ENCODE measurements at places on chromosomes 13 and 19.
A peak's percentile ranks its signal among the peaks of the same experiment; 100 is the strongest.

DNA sequence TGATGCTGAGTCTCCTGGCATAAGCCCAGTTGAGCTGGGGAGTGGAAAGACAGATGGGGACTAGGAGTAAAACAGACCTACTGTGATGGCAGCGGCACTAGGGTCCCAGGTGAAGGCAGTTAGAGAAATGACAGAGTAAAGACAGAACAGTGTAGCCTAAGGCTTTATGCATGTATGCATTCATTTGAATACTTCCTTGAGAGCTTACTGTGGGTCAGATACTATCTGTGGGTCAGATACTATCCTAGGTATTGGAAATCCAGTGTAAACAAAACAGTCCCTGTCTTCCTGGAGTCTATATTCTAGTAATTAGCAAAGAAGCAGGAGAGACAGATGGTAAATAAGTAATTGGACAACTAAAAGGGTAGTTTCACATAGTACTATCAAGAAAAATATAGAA is 73.7 kb upstream of the LRCH1 start:
- no peak for DNase-seq

- DNase-seq: no peak
Observed at GRCh38 chr19:39251846-39252245, 3.2 kb upstream of the IFNL4 start.

- no peak for DNase-seq
Observed at GRCh38 chr13:113540523-113540922, 44.0 kb upstream of the TFDP1 start.

- no peak for DNase-seq
Observed at GRCh38 chr19:46962030-46962570, 57.5 kb upstream of the NPAS1 start.

DNA sequence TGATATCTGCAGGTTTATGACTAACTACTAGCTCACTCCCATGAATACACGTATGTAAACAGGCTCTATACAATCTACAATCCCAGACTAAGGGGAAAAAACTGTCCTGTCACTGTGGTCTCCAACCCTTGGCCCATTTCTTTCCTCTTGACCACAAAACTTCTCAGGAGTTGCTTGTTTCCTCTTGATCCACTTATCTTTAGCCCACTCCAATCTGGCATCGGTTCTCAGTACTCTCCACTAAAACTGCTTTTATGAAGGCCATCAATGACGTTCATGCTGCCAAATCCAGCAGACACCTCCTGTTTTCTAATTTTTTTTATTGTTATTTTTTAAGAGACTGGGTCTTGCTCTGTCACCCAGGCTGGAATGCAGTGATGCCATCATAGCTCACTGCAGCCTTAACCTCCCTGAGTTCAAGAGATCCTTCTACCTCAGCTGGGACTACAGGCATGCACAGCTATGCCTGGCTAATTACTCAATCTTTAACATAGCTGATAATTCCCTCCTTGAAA is 31.9 kb upstream of the USPL1 start:
- no peak for DNase-seq

DNA sequence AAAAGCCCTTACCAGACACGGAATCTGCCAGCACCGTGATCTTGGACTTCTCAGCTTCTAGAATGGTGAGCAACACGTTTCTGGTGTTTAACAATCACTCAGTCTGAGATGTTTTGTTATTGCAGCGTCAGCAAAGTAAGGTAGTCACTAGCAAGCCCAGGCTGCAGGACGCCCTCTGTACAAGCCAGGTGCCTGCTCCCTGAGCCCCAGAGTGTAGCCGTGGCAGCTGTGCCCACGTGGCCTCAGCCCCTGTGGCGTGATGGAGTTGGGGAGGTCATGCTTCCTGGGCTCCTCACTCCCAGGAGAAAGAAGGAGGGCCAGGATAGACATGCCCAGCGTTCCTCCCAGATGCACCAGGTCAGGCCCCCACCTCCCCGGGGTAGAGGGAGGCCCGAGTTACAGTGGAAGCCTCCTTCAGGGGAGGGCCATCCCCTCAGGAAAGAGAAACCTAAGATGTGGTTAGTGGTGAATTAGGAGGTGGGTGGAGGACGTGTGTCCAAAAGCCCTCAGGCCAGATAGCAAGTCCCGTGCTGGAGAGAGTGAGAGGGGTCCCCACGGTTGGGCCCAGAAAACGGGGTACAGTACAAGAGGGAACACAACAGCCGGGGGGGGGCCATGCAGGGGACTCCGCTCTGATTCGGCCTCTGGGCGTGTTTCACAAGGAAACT is 169.6 kb upstream of the SOX1 start:
- DNase-seq: no peak

- DNase-seq: no peak
Observed at GRCh38 chr19:15394426-15394825, 14.8 kb upstream of the AKAP8 start.

DNA sequence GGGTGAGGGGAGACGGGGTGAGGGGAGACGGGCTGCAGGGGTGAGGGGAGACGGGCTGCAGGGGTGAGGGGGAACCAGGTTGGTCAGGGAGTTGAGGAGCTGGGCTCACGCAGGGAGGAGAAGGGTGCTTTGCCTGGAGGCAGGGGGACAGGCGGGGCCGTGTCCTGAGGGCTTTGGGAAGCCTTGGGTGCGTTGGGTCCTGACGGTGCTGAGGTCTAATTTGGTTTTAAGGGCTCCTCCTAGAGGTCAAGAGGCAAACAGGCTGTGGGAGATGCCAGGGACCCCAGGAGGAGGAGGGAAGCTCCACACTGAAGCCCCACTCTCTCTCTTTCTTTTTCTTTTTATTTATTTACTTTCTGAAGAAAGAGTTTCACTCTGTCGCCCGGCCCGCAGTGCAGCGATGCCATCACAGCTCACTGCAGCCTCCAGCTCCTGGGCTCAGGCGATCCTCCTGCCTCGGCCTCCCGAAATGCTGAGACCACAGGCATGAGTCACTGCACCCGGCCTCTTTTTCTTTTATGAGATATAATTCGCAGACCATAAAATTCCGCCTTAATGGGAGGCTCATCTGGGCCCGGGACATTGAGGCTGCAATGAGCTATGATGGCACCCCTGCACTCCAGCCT is 9.3 kb upstream of the MISP start:
- no peak for DNase-seq

DNA sequence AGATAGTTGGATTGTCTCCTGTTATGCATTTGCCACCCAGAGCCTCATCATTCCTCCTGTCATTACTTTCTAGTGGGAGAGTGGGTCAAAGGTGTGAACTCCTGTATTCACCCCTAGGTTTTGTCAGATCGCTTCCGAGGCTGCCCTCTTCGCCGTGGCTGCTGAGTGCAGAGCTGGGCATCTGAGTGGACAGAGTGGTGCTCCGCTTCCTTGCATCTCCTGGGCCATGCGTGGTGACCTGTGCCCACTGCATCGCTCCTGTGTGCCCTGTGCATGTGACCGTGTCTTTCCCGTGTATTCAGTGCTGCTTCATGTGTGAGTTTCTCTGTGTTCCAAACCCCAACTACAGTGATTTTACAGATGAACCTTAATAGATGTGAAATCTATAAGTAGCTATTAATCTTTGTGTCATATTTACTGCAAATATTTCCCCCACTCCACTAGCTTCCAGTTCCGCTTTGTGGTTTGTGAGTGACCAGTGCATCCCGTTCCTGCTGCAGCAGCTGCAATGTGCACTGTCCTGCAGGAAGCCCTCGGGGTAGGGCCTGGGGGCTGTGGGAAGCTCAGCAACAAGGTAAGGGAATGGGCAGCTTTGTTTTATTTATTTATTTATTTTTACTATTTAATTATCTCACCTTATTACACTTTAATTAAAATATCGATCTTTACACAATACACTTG is 53.1 kb downstream of the C13orf46 start:
- no peak for DNase-seq

GRCh38 chr13:95118541-95119324 is 182.5 kb downstream of the ABCC4 start:
- no peak for DNase-seq

DNA sequence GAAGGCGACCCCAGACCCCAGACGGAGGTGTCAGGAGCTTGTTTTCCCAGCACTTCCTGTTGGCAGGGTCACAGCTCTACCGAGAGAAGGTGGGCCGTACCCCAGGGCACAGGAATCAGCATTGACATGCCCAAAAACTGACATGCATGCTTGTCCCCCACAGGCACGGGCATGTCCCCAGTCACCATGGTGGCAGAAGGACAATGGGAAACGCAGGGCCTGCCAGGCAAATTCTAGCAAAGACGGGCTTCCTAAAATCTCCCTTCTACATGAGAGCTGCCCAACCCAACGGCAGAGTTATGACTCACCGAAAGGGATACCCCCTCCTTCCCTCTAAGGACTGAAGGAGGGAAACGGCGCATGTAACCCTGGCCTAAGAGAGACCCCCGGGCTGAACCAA is 18.5 kb downstream of the TSHZ3 start:
- no peak for DNase-seq

- no peak for DNase-seq
Observed at GRCh38 chr13:91085127-91085526, 262.4 kb upstream of the MIR17HG start.

- no peak for DNase-seq
Observed at GRCh38 chr13:104355041-104355670, 1288.9 kb upstream of the SLC10A2 start.

GRCh38 chr13:76692346-76692745 is 193.9 kb downstream of the KCTD12 start:
- DNase-seq: no peak

GRCh38 chr19:28487999-28488398 is 725.0 kb downstream of the UQCRFS1 start:
- DNase-seq: no peak

DNA sequence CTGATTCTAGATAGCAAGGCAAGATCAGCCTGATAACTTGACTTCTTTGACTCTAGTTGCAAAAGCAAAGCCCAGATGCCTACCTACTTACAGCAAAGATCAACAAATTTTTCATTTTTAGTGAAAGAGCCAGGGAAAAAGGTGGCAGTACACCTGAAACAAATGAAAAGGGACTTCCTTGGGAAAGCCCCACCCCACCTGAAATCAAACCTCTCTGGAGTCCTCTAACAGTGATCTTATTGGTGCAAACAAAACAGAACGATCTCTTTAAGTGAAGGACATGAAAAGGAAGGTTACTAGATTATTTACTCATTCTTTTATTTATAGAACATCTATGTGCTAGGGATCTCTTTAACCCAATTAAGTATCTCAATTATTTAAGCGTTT is 507 bp upstream of the LCP1 start:
- DNase-seq: no peak

- DNase-seq: peak; percentile 84
Observed at GRCh38 chr19:18436671-18437490, 1.1 kb downstream of the ISYNA1 start.

DNA sequence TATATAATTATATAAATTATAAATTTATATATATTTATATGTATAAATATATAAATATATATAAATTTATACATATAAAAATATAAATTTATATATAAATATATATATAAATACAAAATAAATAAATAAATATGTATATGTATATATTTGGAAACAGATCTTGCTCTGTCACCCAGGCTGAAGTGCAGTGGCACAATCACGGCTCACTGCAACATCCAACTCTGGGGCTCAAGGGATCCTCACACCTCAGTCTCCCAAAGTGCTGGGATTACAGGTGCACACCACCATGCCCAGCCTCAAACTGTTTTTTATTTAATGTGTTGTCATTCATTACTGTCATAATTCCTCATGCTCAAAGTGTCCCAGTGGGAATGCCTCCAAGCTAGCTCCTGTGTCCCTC is 25.2 kb upstream of the PDCD5 start:
- DNase-seq: no peak

GRCh38 chr13:51914137-51914493 is 52.3 kb downstream of the CCDC70 start:
- DNase-seq: no peak

- DNase-seq: no peak
Observed at GRCh38 chr19:2150794-2151338, 500 bp downstream of the AP3D1 start.

DNA sequence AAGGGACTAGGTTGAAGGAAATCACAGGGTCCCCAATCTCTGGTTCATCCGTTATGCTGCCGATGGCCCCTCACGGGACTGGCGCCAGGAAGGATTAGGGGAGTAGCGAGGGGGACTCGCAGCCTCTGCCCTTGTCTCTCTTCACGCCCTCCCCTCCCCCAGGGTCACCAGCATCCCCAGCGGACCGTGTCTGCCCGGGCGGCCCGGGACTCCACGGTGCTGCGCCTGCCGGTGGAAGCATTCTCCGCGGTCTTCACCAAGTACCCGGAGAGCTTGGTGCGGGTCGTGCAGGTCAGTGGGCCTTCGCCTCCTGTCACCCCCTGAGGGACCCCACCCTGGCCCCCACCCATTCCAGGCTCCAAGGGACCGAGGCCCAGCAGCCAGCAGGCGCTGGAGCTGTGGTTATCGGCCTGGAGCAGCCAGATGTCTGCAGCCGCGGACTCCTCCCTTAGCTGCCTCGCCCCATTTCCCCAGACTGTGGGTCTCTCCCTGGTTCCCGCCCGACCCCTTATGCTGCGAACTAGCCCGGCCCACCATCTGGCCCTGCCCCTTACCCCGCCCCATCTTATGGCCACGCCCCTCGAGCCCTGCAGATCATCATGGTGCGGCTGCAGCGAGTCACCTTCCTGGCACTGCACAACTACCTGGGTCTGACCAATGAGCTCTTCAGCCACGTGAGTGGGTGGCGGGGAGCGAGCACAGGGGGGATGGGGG is 5.4 kb downstream of the PNPLA6 start:
- peak; percentile 61 for DNase-seq

DNA sequence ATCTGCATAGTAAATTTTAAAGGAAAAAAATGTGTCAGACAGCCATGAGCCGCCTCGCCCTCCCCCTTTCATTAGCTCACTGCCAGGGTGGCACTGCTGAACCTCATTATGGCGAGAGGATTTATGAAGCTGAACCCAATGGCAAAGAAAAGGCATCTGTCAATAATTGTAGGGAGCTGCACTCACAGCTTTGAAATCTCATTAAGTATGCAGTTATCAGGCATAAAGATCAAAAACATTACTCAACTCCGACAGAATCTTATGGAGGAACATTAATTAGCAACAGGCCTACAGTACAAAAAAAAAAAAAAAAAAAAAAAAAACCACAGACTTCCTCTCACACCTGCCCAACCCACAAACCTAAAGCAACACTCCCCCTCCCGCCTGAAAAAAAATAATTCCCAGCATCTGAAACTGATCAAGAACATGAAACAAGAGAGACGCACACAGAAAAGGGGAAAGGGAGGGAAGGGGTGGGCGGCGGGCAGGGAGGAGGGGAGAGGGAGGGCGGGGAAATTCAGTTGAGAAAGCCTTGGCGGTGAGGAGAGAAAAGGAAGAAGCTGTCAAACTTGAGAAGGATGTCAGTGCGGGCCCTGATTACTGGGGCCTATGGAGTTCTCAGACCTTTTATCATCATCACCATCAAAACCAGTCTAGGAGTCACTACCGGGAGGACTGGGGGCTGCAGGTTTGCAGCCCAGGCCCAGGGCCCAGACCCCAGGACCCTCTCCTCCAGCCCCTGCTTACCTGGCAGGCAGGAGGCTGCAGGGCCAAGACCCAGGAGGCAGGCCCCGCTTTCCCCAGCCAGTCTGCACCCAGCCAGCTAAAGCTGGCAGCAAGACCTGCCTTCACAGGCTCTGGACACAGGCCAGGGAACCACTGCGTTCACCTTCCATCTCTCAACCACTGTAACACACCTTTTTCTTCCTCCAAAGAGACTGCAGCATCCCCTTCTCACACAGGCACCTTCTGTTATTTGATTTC is 8.9 kb downstream of the TSHZ3 start:
- DNase-seq: no peak

Measured in activated T-cell treated with anti-CD3 and anti-CD28 coated beads, Interleukin-2, amount 50 U/mL, for 24 hours (primary cell).